ENCODE measurements at places on chromosomes 6 and 20. TPM values are rescaled to one million over a fixed set of nuclear protein-coding genes. Genes with fewer than 3 reads are reported as not detected.

RBM38 gene
- total RNA-seq, result 2.8 TPM

CNBD2 gene
- 1.6 TPM for total RNA-seq

MUC22 gene
- not detected for total RNA-seq

MYL9 gene
- 13.9 TPM for total RNA-seq

PACRG gene
- not detected for total RNA-seq

ARMH2 gene
- not detected for total RNA-seq

WFDC2 gene
- total RNA-seq, result not detected

BACH2 gene
- 0.09 TPM for total RNA-seq

LTA gene
- total RNA-seq, result not detected

LY6G6C gene
- not detected for total RNA-seq

WASF1 gene
- total RNA-seq, result 5.8 TPM
